ENCODE measurements at places on chromosomes 6 and 20. TPM values are rescaled to one million over a fixed set of nuclear protein-coding genes. Genes with fewer than 3 reads are reported as not detected.

DNA sequence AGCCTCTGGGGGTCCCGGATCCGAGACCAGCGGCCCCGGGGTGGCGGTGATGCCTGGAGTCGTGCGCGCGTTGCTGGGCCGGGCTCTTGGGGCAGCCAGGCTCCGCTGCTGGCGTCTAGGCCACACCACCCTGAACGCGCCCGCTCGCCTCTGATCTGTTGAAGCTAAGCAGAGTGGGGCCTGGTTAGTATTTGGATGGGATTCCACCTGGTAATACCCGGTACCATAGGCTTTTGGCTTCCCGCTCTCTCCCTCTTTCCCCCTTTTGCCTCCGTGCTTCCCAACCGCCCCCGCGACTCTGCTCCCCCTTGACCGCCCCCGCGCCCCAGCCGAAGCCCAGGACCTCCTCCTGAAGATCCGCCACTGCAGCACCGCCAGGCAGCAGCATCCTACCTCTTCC, 1383.5 kb upstream of the DEFB115 start:
- DNase-seq, result peak; percentile 74

GTF2H4 gene
- polyA plus RNA-seq, result 22.4 TPM

TINAG gene
- polyA plus RNA-seq, result not detected

DNA sequence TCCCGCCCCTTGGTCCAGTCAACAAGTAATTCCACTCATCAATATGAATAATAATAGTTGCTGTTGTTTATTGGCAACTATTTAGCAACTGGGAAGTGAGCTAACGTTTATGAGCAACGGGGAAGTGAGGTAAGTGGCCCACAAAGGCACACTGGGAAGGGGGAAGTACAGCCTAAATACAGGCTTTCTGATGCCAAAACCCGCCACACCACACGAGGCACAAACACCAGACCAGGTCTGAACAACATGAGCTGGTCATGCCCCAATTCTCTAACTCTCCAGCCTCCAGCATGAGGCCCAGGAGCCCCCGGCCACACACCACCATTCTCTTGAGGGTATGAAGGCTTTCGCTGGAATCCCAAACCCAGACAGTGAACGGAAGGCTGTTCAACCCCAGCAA, 50.8 kb downstream of the PREX1 start:
- DNase-seq, result peak; percentile 66

Measured in B cell (primary cell).